ENCODE measurements at places on chromosomes 1 and 21. TPM values are rescaled to one million over a fixed set of nuclear protein-coding genes. Genes with fewer than 3 reads are reported as not detected.

Gene PRCC
- polyA plus RNA-seq = 57.3 TPM

Gene KCNT2
- polyA plus RNA-seq = not detected

Gene CR1L
- not detected for polyA plus RNA-seq

Gene MCM3AP
- polyA plus RNA-seq = 48.5 TPM

Gene PADI2
- 0.10 TPM for polyA plus RNA-seq

Gene GPR37L1
- polyA plus RNA-seq = 0.11 TPM

Gene OLFML2B
- not detected for polyA plus RNA-seq

All from IgD-negative memory B cell (primary cell).